Osteoblast (primary cell): ENCODE measurements at places on chromosomes 7 and 10. TPM values are rescaled to one million over a fixed set of nuclear protein-coding genes. Genes with fewer than 3 reads are reported as not detected.

- DNase-seq, result no peak
- H3K27me3 ChIP-seq, result no peaks in the 10 kb centered on the region
- H3K4me1 ChIP-seq, result peaks cover 15% of the 10 kb centered on the region
- no peak overlapping the region for H3K4me3 ChIP-seq
- H3K27ac ChIP-seq, result no peak overlapping the region
These were observed 30.1 kb downstream of the OSBPL3 start for GRCh38 chr7:24949884-24950283.

GRCh38 chr7:12647364-12648219, 39.8 kb upstream of the ARL4A start:
- no peaks in the 10 kb centered on the region for H3K27me3 ChIP-seq
- DNase-seq, result no peak
- peaks cover 17% of the 10 kb centered on the region for H3K4me1 ChIP-seq
- peak overlapping the region; percentile 36 for H3K27ac ChIP-seq
- H3K4me3 ChIP-seq, result no peak overlapping the region

GRCh38 chr7:15863951-15864625, 177.6 kb upstream of the MEOX2 start:
- H3K4me1 ChIP-seq, result peaks cover 14% of the 10 kb centered on the region
- no peaks in the 10 kb centered on the region for H3K27me3 ChIP-seq
- H3K27ac ChIP-seq, result no peak overlapping the region
- no peak for DNase-seq

DNA sequence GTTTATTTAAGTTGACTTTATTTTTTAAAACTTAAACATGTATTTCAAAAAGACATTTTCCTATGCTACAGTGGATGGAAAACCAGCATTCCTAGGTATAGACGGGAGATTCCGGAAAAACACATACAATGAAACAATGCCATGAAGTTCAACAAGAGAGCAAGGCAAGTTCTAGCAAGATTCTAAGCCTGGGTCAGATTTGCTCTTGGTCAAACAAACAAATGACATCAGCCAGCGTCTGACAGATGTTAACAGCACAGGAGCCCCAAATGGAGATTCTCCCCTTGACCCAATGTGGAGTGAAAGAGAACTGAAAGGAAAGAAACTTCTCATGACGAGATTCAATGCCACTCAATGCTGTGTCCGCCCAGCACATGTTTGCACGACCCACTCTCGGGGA, 149.9 kb downstream of the NEURL1 start:
- no peak overlapping the region for H3K4me3 ChIP-seq
- no peak overlapping the region for H3K27ac ChIP-seq
- H3K27me3 ChIP-seq, result no peaks in the 10 kb centered on the region
- no peak for DNase-seq
- peaks cover 53% of the 10 kb centered on the region for H3K4me1 ChIP-seq

GRCh38 chr7:39183796-39184195, 206.1 kb downstream of the POU6F2 start:
- H3K4me3 ChIP-seq, result no peak overlapping the region
- no peaks in the 10 kb centered on the region for H3K36me3 ChIP-seq
- no peaks in the 10 kb centered on the region for H3K27me3 ChIP-seq
- H3K4me1 ChIP-seq, result no peaks in the 10 kb centered on the region

DNA sequence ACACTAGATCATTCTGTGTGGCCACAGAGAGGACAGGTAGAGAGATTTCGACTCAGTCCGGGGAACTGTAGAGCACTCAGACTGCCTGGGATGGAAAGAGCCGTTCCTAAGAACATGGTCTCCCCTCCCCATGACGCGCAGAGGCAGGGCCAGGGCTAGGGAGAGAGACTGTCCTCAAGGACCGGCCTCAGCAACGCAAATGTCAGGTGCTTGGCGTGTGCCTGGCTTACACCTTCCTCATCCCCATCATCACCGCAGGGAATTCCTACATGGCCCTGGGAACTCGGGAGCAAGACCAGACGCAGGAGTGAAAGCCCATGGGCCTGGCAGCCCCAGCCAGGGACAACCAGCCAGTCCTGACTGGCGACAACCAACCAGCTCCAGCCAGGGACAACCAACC, 55.6 kb downstream of the PROSER2 start:
- no peak overlapping the region for H3K4me3 ChIP-seq
- no peaks in the 10 kb centered on the region for H3K36me3 ChIP-seq
- no peaks in the 10 kb centered on the region for H3K27me3 ChIP-seq
- DNase-seq, result peak; percentile 77
- no peak overlapping the region for H3K27ac ChIP-seq

Gene LIPN
- not detected in 2 replicates for total RNA-seq

DNA sequence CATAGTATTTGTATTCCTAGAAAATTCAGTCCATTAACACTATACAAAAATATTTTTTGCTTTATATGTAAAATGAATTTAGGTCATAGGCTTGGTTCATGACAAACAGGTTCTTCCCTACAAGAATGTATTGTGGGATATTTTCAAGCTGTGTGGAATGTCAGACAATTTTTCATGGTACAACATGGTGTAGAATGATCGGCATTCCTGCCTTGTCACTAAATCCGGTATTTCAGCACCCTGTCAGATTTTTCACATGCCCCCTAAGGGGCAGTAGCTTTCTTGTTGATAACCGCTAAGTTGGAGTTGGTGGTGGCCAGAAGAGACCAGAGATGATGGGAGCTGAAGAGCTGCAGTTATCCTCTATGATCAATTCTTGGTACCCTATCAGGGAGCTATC, 154.3 kb downstream of the SORCS3 start:
- no peak overlapping the region for H3K4me3 ChIP-seq
- no peak overlapping the region for H3K27ac ChIP-seq
- no peaks in the 10 kb centered on the region for H3K4me1 ChIP-seq
- no peaks in the 10 kb centered on the region for H3K36me3 ChIP-seq
- DNase-seq, result no peak

- no peak overlapping the region for H3K4me3 ChIP-seq
- H3K27me3 ChIP-seq, result no peaks in the 10 kb centered on the region
- no peak for DNase-seq
- no peak overlapping the region for H3K27ac ChIP-seq
These were observed 173.6 kb downstream of the ARL4A start for GRCh38 chr7:12861070-12861469.
